ENCODE measurements at places on chromosomes 3 and 15. TPM values are rescaled to one million over a fixed set of nuclear protein-coding genes. Genes with fewer than 3 reads are reported as not detected.

CACNA2D2 gene
- total RNA-seq: 1.6 TPM

A4GNT gene
- total RNA-seq: not detected

SACM1L gene
- total RNA-seq: 27.5 TPM

PDHB gene
- 209 TPM for total RNA-seq

ADAMTS7 gene
- total RNA-seq: 31.0 TPM

MORC1 gene
- not detected for total RNA-seq

CCDC33 gene
- total RNA-seq: not detected

SKOR1 gene
- 0.11 TPM for total RNA-seq

BNC1 gene
- 0.16 TPM for total RNA-seq

TMIE gene
- 1.00 TPM for total RNA-seq

CPNE9 gene
- total RNA-seq: not detected

- no peak for DNase-seq
Observed at GRCh38 chr15:71723344-71723743, 87.0 kb upstream of the NR2E3 start.

DNA sequence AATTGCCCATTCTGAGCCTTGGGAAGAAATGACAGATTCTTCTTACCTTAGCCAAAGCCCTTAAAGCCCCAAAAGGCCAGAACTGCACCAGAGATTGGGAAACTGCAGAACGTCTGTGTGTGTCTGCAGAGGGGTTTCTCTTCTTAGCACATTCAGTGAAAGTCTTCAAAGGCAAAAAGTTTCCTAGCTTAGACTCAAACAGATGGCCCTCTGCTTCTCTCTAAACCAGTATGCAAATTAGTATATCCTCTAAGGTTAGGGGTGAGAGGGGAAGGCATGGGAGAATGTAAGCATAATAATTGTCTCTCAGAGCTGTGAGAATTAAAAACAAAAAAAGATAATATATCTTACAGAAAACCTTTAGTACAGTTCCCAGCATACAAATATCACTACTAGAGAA, 334.0 kb upstream of the MCTP2 start:
- no peak for DNase-seq

GRCh38 chr3:53190659-53191058, 29.6 kb downstream of the PRKCD start:
- DNase-seq: no peak

- DNase-seq: no peak
Observed at GRCh38 chr15:66019368-66019767, 150.1 kb downstream of the RAB11A start.

DNA sequence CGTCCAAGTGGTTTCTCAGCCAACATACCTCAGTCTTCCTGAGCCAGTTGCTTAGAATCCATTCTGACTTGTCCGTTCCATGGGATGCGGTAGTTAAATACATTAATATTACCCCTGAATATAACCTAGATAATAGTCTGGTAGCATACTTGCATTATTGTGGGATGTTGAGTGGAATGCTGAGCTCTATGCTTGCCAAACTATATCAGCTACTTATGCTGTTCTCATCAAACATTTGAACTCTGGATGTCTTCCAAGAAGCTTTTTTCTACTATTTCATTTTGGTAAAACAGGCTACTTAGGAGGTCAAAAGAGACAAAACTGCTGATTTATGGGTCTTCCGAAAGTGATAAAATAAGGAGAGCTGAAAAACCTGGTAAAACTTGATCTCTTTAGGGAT, 429.5 kb downstream of the NAALADL2 start:
- no peak for DNase-seq

DNA sequence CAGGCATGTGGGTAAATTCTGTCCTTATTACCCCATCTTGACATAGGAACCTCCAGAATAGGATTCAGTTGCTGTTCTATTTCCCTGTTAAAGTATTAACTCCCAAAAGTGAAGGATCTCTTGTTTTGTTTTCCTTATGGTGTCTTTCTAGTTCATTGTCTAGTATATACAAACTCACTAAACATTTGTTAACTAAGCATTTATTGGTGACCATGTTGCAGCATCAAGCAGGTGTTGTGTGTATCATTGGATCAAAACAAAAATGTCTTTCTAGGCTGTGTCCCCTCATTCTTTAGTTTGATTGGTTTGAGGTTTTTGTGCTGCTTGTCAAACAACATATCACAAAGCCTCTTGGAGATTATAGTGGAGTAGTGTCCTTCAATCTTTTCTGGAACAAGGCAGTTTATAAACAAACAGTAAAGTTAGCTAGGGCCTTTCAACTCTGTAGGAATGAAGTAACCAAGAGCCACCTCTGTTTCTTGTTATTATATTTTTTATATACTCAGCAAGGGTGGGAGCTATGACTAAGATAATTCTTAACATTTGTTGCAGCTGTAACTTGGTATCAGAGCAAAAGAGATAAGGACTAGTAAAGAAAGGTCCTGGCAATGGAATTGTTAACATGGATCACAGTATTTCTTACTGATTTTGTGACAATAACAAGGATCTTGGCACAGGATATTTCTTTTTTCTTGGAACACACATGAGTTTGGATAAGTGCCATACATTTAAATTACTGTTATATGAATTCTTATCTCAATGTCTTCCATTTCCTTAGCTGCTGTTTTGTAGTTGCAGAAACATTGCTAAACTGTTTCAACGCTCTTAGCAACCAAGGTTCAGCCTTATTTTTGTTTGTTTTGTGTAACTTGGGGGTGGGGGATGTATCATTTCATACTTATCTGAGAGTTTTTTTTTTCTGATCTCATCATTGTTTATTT, 49.3 kb downstream of the TMOD3 start:
- no peak for DNase-seq

DNA sequence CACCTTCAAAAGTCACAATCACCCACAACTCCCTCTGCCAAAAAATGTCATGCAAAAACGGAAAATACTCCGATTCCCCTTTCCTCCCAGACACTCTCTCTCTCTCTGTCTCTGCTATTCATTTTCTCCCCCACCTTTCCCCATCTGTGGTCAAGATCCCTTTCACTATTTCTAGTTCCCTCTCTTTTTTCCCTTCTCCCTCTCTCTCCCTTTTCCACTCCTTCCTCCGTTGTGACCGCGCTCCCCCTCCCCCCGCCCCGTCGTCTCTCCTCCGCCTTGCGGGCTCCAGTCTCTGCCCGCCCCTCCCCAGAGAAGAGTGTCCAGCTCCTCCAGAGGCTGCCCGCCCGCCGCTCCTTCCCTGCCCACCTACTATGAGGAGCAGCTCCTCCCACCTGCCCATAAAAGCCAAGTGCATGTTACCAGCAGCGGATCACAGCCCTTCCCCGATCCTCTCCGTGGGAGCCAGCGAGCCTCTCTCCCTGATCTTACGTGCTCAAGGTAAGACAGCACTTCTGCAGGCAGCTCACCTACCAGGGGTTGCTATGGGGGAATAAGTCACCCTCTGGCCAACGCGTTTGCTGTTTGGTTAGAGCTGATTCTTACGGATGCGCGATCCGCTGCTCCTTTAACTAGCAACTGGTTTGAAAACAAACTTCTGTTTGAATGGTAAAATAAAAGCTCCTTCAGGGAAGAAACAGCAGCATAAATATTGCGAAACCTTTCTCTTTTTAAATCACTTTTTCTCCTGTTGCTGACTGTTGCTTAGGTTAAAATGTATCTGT, at the start of gene COL8A1:
Gene COL8A1 (plus strand): TSS at position 428 of the 782 bp plus-strand sequence. CDS start 152,089 bp downstream, outside the sequence.
- DNase-seq: peak; percentile 79

GRCh38 chr3:159271799-159272512, 470.1 kb downstream of the MFSD1 start:
- DNase-seq: no peak

- peak; percentile 30 for DNase-seq
Observed at GRCh38 chr15:99454107-99454809, 111.5 kb upstream of the MEF2A start.

GRCh38 chr3:161354554-161354953, 16.8 kb downstream of the SPTSSB start:
- no peak for DNase-seq

All from Right ventricle myocardium superior (tissue), 1 donor.